ENCODE measurements at places on chromosomes 12 and 14.

DNA sequence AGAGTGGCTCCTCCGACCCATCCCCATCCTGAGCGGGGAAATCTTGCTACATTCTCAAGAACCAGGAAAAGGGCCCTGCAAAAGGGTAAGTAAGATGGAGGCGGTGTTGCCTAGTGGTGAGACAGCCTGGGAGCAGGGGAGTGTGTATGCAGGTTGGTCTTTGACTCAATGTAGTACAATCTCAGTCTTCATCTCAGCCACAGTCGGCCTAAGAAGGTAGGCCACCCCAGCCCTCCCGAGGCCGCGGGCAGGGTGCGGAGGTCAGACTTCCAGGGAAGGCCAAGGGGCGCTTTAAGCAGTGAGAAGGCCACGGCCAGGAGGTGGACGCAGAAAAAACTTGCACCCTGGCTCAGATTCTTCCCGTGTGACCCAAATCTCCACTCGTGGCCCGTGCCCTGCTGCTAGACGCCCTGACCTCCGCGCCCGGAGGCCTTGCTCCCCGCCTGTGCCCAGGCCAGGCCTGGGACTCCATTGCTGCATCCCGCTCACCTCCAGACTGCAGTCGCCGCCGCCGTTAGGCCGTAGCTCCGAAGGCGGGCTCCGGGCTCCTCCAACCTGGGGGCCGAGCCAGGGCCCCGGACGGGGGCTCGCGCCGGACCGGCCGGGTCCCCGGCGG, 435 bp downstream of the FOXM1 start:
- peak; percentile 59 for ATAC-seq

DNA sequence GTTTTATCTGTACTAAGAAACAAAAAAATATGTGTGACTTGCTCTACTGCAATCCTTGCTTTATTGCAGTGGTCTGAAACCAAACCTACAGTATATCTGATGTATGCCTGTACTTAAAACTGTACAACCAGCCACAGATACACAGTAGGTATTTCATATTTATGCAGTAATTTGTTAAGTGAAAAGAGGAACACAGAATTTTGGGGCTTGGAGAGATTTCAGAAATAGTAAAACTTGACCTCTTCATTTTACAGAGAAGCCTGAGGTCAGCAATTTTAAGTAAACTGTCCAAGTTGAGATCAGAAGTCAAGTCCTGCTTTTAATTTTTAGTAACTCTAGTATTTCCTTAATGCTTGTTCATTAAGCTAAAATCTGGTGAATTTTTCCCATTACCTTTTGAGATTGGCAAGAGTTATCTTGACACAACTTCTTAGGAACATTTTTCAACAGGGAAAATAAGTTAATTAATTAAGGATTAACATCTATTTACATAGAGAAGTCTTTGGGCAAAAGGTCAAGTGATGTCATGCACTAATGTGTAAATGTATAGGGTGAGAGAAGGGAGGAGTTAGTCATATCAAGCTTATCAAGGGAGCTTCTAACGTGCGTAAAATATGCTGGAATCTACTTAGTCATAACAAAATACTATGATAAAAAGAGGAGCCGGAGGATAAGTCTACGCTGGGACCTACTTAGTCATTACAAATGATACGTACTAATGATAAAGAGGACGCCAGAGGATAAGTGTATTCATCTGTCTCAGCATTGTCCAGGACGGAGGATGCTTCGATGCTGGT, 66.0 kb upstream of the GTF2A1 start:
- peak; percentile 20 for ATAC-seq

- ATAC-seq: no peak
Measured at GRCh38 chr12:75813072-75813471, 218.5 kb downstream of the PHLDA1 start.

GRCh38 chr14:68506645-68507419, 286.0 kb downstream of the ZFP36L1 start:
- peak; percentile 40 for ATAC-seq

DNA sequence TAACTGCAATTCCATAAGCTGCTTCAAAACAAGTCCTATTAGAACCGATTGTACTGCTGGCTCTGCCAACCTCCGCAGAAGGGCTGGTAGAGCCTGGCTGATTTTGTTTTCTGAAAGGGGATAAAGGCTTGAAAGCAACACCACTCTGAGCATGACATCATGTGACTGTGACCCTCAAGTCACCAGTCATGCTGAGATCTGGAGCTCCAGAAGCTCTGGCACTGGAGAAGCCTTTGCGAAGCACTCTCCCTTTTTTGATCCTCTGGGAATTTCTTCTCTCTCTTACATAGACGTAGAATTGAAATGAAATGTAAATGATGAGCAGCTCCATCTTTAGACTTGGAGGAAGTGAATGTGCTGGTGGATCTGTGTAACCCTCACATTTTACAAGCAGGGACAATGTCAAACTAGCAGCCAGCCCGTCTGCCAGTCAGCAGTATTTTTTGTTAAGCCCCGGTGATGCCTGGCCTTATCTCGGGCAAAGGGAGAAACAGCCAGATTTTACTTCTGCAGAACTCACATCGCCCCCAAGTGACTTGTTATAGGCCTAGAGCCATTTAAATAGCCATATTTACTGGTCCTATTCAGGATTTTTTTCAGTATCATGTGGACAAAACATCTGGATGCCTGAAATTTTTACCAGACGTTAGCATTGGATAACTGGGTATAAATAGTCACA, 112.1 kb upstream of the NPAS3 start:
- no peak for ATAC-seq

DNA sequence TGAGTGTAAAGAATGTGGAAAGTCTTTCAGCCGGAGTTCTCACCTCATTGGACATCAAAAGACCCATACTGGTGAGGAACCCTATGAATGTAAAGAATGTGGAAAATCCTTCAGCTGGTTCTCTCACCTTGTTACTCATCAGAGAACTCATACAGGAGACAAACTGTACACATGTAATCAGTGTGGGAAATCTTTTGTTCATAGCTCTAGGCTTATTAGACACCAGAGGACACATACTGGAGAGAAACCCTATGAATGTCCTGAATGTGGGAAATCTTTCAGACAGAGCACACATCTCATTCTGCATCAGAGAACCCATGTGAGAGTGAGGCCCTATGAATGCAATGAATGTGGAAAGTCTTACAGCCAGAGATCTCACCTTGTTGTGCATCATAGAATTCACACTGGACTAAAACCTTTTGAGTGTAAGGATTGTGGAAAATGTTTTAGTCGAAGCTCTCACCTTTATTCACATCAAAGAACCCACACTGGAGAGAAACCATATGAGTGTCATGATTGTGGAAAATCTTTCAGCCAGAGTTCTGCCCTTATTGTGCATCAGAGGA, 25.1 kb upstream of the ZNF268 start:
- no peak for ATAC-seq

GRCh38 chr14:65926935-65927700, 514.6 kb downstream of the FUT8 start:
- no peak for ATAC-seq

- no peak for ATAC-seq
Measured at GRCh38 chr12:131128556-131128955, 174.8 kb downstream of the ADGRD1 start.

GRCh38 chr12:28876196-28876798, 272.8 kb upstream of the FAR2 start:
- ATAC-seq: no peak

DNA sequence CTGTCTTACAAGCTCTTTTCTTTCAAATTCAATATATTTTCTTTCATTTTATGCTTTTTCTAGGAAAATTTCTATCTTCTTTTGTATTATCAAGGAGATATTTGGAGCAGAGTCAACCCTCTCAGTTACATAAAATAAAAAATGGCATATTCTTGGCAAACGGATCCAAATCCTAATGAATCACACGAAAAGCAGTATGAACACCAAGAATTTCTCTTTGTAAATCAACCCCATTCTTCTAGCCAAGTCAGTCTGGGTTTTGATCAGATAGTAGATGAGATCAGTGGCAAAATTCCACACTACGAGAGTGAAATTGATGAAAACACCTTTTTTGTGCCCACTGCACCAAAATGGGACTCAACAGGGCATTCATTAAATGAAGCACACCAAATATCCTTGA, 20.6 kb downstream of the PIK3C2G start:
- no peak for ATAC-seq

DNA sequence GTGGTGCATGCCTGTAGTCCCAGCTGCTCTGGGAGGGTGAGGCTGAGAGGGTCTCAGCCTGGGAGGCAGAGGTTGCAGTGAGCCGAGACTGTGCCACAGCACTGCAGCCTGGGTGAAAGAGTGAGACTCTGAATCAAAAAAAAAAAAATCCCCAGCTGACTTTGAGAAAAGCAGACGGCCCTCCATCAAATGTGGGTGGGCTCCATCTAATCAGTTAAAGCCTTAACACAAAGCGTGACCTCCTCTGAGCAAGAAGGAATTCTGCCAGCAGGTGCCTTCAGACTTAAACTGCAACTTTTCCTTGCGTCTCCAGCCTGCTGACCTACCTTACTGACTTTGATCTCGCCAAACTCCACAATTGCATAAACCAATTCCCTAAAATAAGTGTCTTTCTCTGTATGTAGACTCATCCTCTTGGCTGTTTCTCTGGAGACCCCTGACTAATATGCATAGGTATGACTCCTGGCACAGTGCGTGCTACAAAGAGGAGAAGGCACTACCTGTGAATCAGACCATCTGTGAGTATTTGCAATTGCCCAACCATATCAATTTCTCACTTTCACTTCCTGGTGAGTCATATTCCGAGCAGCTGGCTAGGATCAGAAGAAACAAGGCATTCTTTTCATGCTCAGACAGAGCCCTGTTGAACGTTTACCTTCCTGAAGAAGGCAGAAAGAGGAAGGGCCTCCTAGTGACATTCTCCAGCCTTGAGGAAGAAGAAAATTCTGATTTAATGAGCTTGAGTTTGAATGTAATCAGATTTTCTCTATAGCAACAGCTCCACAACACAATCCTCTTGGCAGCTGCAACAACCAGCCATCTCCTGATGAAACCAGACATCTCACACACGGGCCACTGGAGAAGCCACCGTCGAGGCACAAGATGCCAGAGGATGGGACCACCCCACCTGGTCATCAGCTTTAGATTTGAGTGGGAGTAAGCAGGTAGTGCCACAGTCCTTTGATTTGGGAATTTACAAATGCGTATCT, 54.3 kb downstream of the CLMN start:
- peak; percentile 99 for ATAC-seq

- no peak for ATAC-seq
Measured at GRCh38 chr14:36346052-36346451, 25.6 kb upstream of the MBIP start.

DNA sequence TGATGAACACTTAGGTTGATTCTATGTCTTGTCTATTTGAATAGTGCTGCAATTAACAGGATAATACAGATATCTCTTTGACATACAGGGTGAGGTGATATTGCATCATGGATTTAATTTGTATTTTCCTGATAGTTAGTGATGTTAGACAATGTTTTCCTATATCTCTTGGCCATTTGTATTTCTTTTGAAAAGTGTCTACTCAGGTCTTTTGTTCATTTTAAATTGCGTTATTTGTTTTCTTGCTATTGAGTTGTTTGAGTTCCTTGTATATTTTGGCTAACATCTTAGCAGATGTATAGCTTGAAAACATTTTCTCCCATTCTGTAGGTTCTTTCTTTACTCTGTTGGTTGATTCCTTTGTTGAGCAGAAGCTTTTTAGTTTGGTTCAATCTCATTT, 460.6 kb downstream of the CCDC91 start:
- no peak for ATAC-seq

GRCh38 chr12:51631591-51631990, 40.6 kb downstream of the SCN8A start:
- peak; percentile 79 for ATAC-seq

DNA sequence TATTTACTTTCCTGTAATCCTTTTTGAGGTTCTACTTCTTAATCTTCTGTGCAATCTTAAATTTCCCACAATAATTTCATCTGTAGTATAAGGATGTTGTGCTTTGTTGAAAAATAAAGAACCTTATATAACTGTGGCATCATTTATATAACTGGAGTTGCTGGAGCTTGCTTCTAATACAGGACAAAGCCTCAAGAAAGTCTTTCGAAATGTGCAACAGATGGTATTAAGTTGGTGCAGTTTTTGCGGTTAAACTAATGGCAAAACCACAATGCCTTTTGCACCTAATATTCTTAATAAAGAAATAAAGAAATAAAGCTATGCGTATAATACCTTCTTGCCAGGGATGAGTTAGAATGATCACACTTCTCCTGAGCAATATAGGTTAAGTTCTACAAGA, 180.0 kb downstream of the KITLG start:
- no peak for ATAC-seq

DNA sequence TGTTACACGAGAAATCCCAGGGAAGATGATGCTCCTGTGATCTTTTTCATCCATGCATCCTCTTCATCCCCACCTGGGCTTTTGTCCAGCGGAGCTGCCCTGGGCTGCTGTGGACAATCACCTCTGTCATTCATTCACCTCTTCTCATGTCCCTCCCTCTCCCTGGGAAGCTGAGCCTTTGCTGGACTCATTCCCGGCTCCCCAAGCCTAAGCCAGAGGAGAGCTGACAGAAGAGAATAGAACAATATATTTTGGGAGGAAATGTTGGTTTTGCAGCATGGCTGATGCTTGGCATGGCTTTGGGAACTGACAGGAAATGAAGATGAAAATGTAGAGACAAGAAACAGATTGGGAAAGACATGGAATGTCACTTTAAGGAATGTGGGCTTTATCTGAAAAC, 177.4 kb downstream of the DICER1 start:
- no peak for ATAC-seq

DNA sequence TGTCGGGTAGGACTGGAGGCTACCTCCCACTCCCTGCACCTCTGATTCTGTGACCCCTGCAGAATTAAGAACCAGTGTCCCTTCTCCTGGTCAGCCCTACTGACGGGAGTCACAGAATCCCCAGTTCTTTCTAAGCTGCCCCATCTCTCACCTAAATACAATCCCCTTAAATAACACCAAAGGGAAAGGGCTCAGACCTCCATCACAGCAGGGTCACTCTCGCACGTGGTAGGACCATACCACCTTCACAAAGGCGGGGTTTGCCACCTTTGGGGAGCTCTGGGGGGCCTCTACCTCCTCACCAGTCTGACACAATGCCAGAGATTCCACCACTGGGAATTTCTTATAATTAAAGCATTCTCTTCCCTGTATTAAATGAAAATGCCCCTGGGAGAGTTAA, 35.6 kb downstream of the DAD1 start:
- no peak for ATAC-seq

DNA sequence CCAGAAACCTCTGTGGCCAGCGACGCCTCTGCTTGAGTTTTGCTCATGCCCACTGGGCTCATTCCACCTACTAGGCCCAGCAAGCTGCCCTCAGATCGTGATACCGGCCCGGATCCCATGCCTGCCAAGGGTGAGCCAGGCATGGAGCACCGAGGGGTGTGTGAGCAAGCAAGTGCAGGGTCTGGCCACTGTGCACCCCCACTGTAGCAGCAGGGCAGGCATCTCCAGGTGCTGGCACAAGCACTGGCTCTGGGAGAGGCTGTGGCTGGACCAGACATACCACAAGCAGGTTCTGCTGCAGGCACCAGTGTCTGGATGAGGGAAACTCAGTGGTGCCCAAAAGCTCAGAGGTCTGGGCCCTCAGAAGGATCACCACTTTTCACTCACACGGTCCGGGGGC, 20.6 kb downstream of the FAM186A start:
- ATAC-seq: no peak

DNA sequence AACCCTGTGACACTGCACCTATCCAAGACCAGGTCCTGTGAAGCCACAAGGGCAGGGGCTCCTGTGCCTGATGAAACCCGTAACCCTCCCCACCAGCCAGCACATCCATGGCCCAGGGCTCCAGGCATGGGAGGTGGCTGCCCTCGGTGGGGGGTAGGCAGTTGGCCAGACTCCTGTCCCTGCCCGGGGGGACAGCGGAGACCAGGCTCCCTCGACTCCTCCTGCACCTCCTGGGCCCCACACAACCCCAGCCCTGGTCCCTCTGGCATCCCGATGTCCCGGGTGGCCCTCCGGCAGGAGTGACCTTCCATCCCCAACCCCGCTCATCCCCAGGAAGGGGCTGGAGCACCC, 11.4 kb downstream of the AKT1 start:
- no peak for ATAC-seq
